H1 (cell line): ENCODE measurements at places on chromosomes 1 and 21. TPM values are rescaled to one million over a fixed set of nuclear protein-coding genes. Genes with fewer than 3 reads are reported as not detected.

UBE2J2 gene
- total RNA-seq: 67.2 and 67.9 TPM in 2 replicates

S100A1 gene
- total RNA-seq: not detected in 2 replicates

CD52 gene
- 2.4 TPM in 1 of 2 replicates, not detected in the other for total RNA-seq

IGSF21 gene
- 28.5 and 29.1 TPM in 2 replicates for total RNA-seq

RAP1GAP gene
- 7.8 and 8.4 TPM in 2 replicates for total RNA-seq

AQP10 gene
- not detected in 2 replicates for total RNA-seq

DCAF6 gene
- 16.5 and 17.4 TPM in 2 replicates for total RNA-seq

NPHP4 gene
- total RNA-seq: 13.6 and 14.0 TPM in 2 replicates

SELENOF gene
- total RNA-seq: 151 and 163 TPM in 2 replicates

VANGL2 gene
- total RNA-seq: 62.5 TPM in 2 replicates

RXFP4 gene
- total RNA-seq: not detected in 2 replicates

EPHB2 gene
- total RNA-seq: 15.7 and 17.2 TPM in 2 replicates

NEGR1 gene
- total RNA-seq: 1.2 and 1.3 TPM in 2 replicates

KCNAB2 gene
- total RNA-seq: 7.0 and 7.1 TPM in 2 replicates

CCDC27 gene
- not detected in 2 replicates for total RNA-seq

GPATCH2 gene
- total RNA-seq: 12.2 and 13.1 TPM in 2 replicates

TMEM81 gene
- total RNA-seq: 5.8 and 5.9 TPM in 2 replicates

FAM177B gene
- total RNA-seq: not detected in 2 replicates

NRIP1 gene
- 9.3 and 10.5 TPM in 2 replicates for total RNA-seq

CFHR5 gene
- not detected in 2 replicates for total RNA-seq

TOMM20 gene
- total RNA-seq: 151 and 168 TPM in 2 replicates
